Stimulated activated CD8-positive, alpha-beta memory T cell treated with anti-CD3 and anti-CD28 coated beads, Interleukin-7, amount 100 ng/mL, for 24 hours (primary cell): ENCODE measurements at places on chromosomes 7 and 10.

DNA sequence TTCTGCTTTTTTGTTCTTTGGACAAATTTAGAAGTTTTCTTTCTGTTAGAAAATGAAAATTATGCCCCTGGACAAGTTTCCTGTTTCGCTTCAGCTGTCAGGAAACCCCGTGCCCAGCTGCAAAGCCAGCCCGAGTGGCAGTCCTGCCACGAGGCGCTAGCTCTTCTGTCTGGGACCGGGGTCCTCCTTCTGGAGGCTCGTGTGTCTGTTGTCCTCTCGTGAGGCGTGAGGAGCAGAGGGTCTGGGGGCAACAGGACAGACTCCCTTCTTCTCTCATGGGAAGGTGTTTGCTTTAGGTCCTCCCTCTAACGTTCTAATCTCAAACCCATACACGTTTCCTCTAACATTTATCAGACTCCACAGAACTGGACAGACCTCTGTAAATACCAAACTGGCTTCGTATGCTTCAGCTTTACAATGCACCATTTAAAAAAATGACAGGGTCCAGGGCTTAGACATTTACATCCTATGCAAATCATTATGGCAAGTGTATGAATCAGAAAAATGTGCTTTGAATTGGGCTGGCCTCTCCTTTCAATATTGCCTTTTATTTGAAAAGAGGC, 184.5 kb upstream of the SHH start:
- DNase-seq, result no peak

- DNase-seq, result no peak
These were observed 177.9 kb downstream of the TAX1BP1 start for GRCh38 chr7:27917774-27918314.

GRCh38 chr7:158829021-158829341, 328 bp downstream of the ESYT2 start:
- DNase-seq, result no peak

GRCh38 chr10:2980116-2980515, 87.2 kb upstream of the PFKP start:
- DNase-seq, result no peak

- no peak for DNase-seq
These were observed 102.5 kb downstream of the SAMD9 start for GRCh38 chr7:93015101-93015778.

- DNase-seq, result no peak
These were observed 7.3 kb downstream of the SCART1 start for GRCh38 chr10:133461027-133461426.

GRCh38 chr10:72275351-72276012, 1.8 kb downstream of the DDIT4 start:
- DNase-seq, result no peak

GRCh38 chr10:100962351-100963080, 6.8 kb upstream of the SEMA4G start:
- DNase-seq, result no peak
